Activated T-helper 1 cell treated with Interleukin-2 at 50 U/mL for 16 hours (primary cell): ENCODE measurements at places on chromosomes 1 and 21.

- no peak for DNase-seq
Observed at GRCh38 chr21:27425172-27425571, 458.3 kb upstream of the ADAMTS5 start.

GRCh38 chr1:29789910-29790247 lies 553.6 kb downstream of the PTPRU start:
- DNase-seq: no peak

DNA sequence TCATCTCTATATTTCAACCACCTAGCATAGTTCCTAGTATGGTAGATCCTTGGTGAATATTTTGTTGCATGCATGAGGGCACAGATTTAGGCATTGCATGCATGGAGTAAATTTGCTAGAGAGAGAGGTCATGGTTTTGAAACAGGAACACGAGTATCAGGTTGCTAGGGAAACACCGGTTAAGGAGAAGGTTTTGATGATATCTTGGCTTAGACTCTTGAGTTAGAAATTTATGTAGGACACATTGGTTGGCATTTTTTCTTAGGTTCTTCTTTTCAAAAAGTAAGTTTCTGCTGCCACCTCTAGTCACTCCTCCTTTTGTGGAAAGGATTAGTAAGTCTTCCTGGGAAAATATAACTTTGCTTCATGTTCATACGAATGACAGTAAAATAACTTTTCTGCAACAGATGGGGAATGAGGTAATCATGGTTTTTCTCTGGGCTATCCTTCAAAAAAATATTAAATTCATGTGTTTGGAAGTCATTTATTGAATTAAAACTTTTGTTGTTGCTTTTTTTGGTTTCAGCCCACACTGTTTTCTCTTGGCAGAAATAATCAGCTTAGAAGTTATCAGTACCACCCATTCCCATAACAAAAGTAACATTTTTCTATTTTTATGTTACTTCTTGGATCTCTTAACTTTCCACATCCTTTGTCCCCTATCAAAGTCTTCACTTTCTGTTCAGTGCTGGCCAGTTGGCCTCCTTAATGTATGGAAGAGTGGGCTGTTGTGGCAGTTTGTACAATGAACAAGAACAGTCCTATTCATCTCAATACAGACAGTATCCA lies 97.3 kb downstream of the PLA2G4A start:
- no peak for DNase-seq

- DNase-seq: no peak
Observed at GRCh38 chr1:197577580-197577979, 197.7 kb downstream of the DENND1B start.

DNA sequence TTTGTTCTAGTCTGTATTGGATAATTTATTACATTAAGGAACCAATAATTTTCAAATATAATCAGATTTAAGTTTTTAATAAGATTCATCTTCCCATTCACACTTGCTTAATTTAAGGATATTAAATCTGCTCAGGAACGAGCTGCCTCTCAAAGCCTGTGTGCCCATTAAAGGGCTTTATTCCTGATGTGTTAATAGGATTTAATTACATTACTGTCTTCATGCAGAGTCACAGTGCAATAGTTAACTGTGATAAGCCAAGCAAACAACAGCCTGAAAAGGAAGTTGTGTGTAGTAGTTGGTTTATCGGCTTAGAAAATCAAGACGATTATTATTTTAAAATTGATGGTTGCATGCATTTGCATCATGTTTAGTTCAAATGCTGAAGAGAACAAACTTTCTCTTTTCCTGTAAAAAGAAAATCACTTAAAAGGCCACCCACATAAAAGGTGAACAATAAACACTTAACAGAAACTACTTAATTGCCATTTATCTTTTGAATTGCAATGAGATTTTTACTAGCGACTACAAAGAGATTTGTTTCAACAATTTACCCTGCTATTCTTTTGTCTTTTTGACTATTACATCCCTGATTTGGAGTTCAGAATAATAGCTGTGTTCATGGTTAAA lies 174.6 kb downstream of the RWDD3 start:
- no peak for DNase-seq

DNA sequence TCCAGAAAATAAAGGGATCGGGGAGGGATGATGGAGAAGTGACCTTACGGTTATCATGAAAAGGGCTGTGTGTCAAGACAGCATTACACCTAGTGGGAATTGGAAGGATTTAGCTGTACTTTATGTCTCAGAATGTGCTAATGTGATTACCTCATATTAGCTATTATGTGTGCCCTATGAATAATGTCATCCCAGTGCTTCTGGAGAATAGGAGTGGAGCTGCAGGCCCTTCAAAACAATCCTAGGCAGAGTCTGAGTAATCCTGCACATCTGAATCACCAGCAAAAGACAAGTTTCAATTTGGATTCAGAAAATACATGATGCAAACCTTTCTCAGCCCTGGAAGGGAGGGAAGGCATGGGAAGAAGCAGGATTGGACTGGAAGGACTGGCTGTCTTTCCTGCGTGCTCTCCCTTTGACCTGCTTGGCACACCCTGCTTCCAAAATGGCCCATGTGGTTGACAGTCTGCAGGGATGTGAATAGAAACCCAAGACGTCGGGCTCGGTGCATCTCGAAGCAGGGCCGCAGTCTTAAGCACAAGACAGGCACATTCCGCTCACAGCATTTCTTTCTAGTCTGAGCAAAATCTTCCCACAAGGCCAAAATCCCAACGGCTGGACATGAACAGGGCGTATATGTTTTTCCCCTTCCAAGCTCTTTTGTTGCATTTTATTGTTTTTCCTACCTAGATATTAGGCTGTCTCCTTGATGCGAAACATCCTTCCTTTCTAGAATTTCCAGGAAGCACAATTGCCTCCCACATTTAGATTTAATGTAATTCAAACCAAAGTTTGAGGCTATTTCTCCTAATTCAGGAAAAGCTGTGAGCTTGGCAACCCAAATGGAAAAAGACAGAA lies 54.3 kb upstream of the TARBP1 start:
- DNase-seq: no peak

DNA sequence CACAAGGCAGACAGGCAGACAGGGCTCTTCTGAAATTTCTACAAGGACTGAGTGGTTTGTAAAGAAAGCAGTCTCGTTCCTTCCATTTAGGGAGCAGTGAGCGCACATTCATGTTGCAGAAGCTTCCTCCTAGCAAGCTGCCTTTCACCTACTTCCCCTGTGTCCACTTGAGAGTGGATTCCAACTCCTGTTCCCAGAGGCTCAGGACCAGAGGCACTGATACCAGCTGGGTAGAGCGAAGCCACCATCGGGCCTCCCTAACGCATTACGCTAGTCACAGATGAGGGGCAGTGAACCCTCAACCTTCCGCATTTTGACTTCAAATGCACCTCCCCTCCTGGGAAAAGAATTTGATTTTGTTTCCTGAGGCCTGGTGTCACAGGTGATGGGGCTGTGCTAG lies 215.8 kb downstream of the SIPA1L2 start:
- DNase-seq: no peak

DNA sequence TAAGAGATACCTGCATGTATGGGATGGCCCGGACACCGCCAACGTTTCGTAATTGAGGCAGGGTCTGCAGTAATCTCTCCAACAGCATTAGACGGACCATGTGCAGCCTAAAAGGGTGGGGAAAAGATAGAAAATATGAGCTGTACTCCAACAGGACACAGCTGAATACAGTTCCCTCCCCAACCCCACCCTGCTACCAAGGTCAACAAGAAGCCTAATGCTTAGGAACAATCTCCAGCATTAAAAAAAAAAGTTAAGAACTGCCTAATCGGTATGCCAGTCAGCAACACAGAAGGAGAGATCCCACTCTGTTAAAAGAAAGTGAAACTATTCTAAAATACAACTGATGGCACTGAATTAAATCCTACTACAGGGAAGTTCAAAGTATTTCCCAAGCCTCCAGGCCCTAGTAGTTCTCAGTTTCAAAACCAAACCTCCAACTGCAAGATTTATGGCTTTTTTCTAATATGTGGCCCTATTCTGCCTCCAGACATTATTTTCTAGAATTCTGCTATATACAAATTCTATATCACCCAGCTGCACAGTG lies 81.0 kb downstream of the UBR4 start:
- no peak for DNase-seq

DNA sequence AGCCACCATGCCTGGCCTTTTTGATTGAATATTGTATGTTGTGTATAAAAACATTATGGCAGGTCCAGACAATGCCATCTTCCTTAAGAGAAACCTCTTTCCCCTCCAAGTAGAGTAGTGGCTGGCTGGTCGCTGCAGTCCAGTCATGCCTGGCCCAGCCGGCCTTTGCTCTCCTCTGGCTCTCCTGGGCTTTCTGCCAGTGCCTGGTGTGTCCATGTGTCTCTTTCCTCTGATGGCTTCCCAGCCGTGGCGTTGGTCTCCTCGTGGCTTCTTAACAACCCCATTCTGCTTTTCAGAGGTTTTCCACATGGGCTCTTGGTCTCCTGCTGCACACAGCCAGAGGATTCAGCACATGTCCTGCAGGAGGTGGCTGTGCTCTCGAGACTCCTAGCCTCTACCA lies 58.7 kb downstream of the DIP2A start:
- no peak for DNase-seq

- no peak for DNase-seq
Observed at GRCh38 chr1:47529520-47530098, 91.8 kb downstream of the FOXD2 start.
